ENCODE measurements at places on chromosomes 11 and 22.

- DNase-seq: no peak
Observed at GRCh38 chr11:71532036-71532610, 5.1 kb downstream of the KRTAP5-7 start.

GRCh38 chr11:74636630-74637184 lies 44.3 kb downstream of the POLD3 start:
- no peak for DNase-seq

DNA sequence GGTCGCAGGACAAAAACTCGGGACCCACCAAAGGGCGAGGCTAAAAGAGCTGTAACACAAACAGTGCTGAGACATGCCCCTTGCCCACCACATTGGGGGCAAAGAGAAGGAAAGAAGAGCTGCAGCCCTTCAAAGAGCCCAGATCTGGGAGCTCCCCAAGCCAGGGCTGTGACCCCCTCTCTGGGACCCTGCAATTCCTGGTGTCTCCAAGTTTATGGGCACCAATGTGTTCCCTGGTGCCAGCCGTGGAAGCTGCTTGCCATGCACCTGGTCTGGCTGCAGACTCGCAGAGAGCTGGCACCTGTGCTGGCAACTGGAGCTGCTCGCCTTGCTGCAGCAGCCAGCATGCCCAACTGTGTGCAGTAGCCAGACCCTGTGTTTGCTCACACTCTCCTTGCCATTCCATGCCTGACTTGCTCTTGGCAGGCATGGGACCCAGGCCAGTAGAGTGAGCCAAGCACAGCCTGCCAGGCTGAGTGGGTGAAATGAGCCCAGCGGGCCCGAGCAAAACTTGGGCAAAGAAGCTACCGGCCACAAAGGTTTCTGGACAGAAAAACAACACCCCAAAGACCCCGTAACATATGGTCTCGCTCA lies 16.0 kb downstream of the RRP8 start:
- DNase-seq: no peak

DNA sequence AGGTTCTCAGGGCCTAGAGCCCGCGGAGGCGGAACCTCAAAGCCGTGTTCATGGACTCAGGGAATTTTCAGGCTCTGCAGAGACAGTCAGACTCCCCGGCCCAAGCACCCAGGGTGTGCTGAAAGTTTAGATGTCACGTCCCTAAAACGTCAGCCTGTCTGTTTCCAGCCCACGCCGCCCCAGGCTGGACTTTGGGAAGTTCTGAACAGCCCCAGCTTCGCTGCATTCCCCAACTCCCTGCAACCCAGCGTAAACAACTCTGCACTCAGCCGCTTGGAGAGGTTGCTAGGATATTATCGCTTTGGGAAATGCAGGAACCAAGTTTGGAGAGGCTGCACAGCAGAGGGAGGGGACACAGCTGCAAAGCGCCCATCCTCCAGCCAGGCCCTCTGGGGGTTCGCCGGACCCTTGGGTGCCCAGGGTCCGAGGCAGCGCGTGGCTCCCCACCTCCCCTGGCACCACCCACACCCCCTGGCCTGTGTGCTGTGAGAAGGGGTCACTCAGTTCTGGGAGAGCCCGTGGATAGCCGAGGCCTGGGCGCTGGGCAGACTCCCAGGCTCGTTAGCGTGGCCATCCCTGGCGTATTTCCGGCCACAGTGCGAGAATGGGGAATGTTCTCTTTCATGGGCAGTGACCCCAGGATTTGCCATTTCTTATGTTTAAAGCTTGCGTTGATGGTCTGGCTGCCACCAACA lies 120.5 kb upstream of the FGF3 start:
- no peak for DNase-seq

DNA sequence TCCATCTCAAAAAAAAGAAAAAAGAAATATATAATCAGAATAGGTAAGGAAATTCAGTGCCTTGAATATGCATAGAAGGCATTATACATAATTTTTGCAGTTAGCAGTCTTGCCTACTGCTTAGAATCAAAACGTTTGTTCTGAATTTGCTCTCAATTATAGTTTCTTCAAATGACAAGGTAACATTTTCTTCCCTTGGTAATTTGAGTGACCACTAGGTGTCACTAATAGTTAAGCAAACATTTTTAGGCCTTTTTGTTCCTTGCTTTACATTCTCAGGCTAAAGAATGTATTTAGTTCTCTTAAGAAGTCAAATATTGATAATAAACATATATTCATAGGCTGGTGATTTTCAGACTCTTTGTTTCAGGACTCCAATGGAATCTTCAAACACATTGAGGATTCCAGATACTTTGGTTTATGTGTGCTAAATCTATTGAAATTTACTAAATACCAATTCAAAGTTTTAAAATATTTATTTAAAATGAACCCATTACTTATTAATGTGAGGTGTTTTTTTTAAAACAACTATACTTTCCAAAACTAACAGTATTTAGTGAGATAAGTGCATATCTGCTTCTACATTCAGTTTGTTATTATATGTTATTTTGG lies 55.0 kb upstream of the DEPDC7 start:
- no peak for DNase-seq

- peak; percentile 25 for DNase-seq
Observed at GRCh38 chr22:31284281-31285155, 7.8 kb downstream of the PIK3IP1 start.

DNA sequence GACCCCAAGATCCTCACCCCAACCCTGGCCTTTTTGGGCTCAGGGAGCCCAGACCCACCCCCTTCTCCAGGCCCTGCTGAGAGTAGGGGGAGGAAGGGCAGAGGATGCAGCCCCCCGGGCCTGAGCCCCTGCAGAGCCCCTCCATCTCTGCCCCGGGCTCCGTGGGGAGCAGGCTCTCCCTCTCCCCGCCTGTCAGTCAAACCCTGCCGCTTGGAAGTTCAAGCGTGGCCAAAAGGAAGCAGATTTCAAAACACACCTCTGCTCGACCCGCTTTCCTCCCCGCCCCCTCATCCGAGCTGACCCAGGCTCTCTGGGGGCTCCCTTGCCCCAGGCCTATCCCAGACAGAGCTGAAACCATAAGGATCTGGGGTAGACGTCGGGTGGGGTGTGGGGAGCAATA lies 39.0 kb upstream of the CD82 start:
- no peak for DNase-seq

- no peak for DNase-seq
Observed at GRCh38 chr11:93727985-93728791, 13.1 kb downstream of the TAF1D start.

- DNase-seq: no peak
Observed at GRCh38 chr11:15229069-15229468, 114.3 kb downstream of the INSC start.

DNA sequence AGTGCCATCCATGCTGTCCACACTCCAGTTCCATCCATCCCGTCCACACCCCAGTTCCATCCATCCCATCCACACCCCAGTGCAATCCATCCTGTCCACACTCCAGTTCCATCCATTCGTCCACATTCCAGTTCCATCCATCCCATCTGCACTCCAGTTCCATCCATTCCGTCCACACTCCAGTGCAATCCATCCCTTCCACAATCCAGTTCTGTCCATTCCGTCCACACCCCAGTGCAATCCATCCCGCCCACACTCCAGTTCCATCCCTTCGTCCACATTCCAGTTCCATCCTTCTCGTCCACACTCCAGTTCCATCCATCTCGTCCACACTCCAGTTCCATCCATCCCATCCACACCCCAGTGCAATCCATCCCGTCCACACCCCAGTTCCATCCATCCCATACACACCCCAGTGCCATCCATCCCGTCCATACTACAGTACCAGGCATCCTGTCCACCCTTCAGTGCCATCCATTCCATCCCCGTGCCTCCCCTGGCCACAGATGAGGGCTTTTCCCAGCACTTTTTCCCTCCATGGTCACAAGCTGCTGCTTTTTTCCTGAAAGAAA lies 704.0 kb downstream of the BRD1 start:
- DNase-seq: no peak

GRCh38 chr22:37491559-37492427 lies 5.6 kb upstream of the MFNG start:
- DNase-seq: no peak

DNA sequence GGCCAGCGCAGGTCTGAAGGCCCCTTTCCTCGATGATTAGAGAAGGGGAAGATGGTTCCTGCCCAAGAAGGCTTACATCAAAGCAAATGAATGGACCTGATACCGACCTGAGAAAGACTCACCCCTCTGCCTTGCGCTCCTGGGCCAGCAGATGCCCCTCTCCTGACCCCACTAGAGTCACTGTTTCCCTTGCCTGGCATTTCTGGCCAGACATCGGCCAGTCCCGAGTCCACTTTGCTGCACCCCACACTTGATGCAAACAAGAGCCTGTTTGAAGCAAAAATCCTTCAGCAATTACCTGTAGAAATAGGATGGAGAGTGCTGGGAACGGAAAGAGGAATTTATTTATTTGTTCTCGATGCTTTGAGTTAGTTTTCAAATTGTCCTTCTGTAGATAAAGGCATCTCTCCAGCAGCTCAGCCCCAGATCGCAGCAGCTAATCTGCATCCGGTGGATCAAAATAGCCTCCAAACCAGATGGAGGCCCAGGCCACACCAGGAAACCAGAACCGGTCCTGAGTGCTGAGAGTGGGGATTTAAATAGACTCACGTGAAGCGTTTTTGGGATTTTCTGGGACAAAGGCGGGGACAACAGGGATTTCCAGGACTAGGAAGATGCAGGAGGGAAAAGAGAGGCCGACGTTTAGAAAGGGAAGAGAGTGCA lies 148.6 kb downstream of the TRIM29 start:
- no peak for DNase-seq

DNA sequence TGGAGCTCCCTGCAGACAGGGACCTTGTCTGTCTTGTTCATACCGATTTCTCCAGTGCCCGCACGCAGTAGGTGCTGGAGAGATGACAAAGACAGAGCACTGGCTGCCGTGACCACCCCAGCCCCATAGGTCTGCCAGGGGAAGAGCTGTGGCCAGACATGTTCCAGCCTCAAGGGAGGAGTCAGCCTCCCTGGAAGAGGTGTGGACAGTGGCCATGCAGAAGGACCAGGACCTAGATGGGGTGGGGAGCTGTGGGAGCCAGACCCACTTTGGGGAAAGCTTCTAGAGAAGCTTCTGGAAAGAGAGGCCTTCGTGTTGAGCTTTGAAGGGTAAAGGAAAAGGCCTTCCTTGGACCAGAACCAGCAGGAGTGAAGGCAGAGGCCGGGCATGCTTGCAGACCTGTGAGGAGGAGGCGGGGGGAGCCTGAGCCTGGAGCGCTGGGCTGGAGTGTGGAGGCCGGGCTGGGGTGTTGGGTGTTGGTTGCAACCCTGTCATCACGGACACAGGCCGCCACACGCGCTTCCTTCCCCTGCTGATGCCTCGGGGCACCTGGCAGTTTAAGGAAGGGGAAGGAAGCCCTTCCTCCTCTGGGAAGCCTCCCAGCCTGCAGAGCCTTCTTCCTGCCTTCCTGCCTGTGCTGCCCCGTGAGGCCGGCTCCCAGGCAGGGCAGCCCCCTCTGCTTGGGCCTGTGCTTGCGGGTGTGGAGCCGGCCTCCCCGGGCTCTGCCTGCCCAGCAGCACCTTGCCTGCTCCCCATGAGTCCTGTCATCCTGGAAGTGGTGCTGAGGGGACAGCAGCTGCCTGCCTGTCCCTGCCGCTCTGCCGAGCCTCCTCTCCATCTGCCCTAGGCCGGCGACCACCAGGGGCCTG lies 12.3 kb downstream of the RELT start:
- no peak for DNase-seq

DNA sequence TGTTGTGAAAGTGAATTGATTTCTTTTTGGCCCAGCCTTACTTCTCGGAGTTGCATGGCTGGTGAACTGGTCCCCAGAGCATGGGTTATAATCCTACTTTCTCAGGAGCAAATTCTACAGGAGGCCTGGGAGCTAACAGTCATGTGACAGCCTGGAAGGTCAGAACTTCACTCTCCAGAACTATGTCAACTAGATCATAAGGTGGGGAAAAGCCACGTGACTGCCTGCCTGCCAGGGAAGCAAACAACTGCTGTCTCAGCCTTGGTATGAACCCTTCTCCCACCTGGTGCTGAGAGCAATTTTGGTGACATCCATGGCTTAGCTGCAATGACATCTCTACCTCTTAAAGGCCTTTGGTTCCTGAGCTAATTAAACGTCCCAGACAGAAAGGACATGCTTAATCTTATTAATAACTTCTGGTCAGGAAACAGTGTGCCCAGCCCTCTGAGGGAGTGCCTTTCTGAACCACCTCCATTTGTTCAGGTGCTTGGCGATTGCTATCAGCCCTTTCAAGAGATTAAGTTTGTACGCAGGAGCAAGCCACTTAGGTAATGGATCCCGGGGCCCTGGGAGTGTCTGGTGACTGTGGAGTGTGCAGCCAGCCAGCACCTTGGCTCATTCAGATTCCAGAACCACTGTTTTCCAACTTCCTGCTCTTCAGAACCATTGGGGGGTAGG lies 1.4 kb upstream of the CREB3L1 start:
- no peak for DNase-seq

- DNase-seq: no peak
Observed at GRCh38 chr22:39514373-39514973, 5.9 kb upstream of the ATF4 start.

DNA sequence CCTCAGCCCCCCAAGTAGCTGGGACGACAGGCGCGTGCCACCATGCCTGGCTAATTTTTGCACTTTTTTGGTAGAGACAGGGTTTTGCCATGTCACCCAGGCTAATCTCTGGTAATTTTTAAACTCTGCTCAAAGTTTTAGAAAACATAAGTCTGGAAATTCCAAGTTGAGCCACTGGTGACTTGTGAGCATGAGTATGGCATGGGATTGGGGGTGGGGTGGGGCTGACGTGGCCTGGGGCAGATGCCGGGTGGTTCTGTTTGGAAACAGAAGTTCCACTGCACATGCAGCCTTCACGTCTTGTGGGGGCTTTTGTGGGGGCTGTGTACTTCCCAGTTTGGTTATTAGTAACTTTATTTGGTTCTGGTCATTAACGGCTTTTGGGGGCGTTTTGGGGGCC lies 67.3 kb downstream of the PTPRJ start:
- no peak for DNase-seq

- DNase-seq: no peak
Observed at GRCh38 chr11:117551761-117552343, 224.2 kb downstream of the CEP164 start.

GRCh38 chr22:34105461-34106062 lies 185.3 kb upstream of the LARGE1 start:
- DNase-seq: no peak

- DNase-seq: no peak
Observed at GRCh38 chr22:44693756-44694155, 8.2 kb upstream of the PRR5 start.

DNA sequence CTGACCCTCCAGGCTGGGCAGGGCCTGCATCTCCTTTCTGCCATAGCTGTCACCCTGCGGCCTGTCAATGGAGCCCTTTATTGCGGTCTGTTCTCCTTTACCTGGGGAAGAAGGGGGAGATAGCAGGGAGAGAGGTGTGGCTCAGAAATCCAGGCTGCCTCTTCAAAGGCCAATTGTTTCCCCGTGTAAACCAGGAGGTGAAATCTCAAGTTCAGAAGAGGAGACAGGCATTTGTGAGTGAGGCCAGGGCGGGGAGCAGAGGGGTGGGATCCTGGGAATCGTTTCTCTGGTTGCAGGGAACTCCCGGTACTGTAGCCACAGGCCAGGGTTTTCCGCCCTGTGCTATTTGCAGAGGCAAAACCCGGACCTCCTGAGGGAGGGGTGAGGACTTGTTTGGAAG lies 9.1 kb downstream of the DCPS start:
- DNase-seq: no peak

Data from natural killer cell treated with Interleukin-12 subunit alpha and Interleukin-12 subunit beta and Interleukin-15 and Interleukin-18, amount 100 ng/mL, for 72 hours (primary cell).